ENCODE measurements at places on chromosomes 11 and 22.
A peak's percentile ranks its signal among the peaks of the same experiment; 100 is the strongest.

GRCh38 chr11:12284316-12285050 lies 92.9 kb upstream of the PARVA start:
- no peak for DNase-seq

DNA sequence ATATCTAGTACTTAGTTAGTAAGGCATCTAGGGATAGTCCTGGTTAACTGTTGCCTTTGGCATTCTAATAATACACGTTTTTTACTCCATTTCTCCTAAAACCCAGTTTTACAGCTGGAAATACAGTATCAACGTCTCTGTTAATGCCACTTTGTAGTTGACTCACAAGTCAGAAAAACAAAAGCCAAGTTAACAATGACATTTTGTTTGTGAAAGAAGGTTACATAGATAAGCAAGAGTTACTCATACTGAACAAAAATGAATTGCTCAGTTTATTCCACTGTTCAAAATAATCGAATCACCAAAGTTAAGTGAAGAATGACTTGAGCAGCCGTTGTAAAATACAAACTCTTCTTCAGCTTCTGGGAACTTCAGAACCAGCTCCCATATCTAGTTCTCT lies 540.3 kb downstream of the ETS1 start:
- no peak for DNase-seq

- DNase-seq, result no peak
These were observed 968.0 kb downstream of the OPCML start for GRCh38 chr11:132564091-132564885.

- DNase-seq, result no peak
These were observed 820.3 kb upstream of the FAT3 start for GRCh38 chr11:91404344-91404743.

GRCh38 chr11:82873919-82874333 lies 26.3 kb downstream of the PRCP start:
- DNase-seq, result no peak

- DNase-seq, result no peak
These were observed 63.1 kb downstream of the MAML2 start for GRCh38 chr11:96279896-96280290.

DNA sequence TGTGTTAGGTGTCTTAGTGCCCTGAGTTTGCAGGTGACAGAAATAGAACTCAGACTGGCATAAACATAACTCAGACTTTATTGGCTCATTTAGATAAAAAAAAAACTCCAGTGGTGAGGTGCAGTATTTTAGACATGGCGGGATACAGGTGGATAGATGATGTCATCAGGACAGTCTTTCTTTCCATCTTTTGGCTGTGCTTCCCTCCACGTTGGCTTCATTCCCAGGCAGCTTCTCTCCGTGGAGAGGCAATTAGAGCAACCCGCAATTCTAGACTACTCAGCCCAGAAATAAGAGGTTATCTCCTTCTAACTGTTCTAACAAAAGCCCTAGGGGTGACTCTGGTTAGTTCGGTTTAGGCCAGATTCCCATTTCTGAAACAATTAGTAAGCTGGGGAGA lies 40.5 kb downstream of the NCAM1 start:
- no peak for DNase-seq

GRCh38 chr11:24437123-24437522 lies 59.7 kb upstream of the LUZP2 start:
- DNase-seq, result no peak

GRCh38 chr11:30345644-30346043 lies 22.7 kb downstream of the ARL14EP start:
- DNase-seq, result no peak

GRCh38 chr22:48147404-48147803 lies 1385.0 kb downstream of the TBC1D22A start:
- no peak for DNase-seq

DNA sequence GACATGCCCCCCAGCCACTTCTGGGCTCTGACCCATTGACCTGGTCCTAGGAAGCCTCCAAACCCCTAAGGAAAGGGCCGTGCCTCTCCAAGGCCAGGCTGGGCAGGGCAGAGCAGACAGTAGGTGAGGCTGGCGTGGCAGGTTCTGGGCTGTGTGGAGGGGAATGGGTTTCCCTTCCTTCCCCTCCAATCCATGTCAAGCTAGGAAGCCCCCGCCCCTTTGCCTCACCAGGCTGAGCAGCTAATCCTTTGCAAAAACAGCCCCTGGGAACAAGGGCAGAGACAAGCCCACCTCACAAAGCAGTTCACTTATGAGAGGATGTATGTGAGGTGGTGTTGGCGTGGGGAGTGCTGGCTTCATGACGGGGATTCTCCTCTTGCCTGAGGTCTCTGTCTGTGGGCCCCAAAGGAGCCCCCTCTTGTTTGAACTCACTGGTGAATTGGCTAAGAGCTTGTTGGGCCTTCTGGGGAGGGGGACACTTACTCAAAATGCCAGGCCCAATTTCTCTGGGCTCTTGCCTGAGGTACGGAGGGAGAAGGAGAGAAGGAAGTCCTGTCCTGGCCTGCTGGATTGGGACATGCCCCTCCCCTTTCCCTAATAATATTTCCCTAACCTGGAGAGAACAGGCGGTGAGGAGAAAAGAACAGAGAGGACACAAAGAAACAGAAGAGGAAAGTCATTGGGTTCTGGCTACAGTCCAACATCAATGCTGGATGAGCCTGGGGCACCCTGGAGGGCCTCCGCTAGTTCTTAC lies 1.6 kb upstream of the TRIM29 start:
- no peak for DNase-seq

GRCh38 chr11:117316197-117316961 lies at the start of gene BACE1:
Gene BACE1, minus strand, starts transcription at chr11:117316256. Its CDS starts 461 bp downstream, at chr11:117315795.
- no peak for DNase-seq

DNA sequence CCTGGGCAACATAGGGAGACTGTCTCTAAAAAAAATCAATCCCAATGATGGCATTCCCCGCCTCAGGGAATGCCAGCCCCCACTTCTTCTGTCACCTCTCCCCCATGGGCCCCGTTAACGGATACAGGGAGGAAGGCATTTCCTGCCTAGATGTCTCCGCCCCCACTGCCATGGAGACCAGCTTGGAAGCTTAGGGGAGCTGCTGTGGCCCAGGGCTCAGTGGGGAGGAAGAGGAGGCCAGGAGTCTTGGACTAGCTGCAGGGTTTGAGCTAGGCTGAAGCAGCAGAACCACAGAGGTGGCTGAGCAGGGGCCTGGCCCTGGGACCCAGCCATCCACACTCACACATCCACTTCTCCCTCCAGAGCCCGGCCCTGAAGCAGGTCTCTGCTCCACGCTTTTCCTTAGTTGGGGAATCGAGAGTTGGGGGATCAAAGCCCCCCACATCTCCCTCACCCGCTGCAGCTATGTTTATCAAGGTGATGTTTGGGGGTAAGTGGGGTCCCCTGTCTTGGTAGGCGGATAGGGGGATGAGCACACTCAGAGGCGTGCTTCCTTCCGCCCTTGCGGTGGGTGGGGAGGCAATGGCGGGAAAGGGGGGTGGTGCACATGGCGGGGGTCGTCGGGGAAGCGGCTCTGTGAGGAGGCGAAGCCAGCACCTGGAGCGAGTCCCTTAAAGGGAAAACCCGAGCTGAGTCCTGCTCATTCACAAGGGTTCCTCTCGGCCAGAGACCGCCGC lies at the start of gene C22orf15:
Gene C22orf15, plus strand, starts transcription at position 149 of the 737 bp plus-strand sequence. Its CDS starts 317 bp downstream, at position 466.
- no peak for DNase-seq

DNA sequence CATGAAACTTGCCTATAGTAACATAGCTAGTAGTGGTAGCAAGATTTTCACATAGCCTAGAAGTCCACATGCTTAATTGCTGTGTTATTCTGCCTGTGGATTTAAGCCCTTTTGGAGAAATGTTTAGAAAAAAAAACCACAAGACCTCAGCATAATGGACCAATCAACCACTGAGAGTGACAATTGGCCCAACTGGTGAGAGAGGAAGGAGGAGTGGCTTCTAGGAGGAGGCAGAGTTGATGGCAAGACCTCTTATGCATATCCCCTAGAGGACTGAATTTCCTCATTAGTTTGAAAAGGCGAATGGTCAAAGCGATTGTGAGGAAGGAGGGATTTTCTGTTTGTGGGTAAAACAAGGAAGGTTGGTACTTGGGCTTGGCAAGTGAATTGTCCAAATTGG lies 30.6 kb downstream of the NNMT start:
- DNase-seq, result no peak

DNA sequence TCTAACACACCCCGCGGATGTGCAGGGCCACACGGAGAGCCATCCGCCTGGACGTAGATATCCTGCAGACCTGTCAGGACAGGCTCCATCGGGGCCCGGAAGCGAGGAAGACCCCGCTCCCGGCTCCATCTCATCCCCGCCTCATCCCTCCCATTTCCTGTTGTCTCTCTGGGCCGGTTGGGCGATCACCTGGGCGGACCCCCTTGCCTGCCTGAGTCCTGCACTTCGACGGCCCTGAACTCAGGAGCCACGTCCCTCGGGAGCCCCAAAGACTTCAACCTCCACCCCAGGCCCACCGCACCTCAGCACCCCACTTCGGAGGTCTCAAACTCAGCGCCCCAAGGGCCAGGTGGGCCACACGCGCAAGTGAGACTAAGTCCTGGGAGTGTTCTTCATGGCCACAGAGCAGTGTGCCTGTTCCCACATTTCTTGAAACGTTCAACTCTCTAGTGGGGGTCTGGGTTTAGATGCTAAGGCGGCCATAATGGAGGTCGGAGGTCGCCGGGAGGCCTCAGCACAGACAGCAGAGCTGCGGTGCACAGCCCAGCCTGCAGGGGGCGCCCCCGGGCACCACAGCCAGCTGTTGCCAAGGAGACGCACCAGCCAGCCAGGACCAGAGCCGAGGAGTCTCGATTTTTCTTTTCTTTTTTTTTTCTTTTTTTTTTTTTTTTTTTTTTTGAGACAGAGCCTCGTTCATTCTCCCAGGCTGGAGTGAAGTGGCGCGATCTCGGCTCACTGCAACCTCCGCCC lies 26.0 kb upstream of the FADD start:
- DNase-seq, result peak; percentile 38

DNA sequence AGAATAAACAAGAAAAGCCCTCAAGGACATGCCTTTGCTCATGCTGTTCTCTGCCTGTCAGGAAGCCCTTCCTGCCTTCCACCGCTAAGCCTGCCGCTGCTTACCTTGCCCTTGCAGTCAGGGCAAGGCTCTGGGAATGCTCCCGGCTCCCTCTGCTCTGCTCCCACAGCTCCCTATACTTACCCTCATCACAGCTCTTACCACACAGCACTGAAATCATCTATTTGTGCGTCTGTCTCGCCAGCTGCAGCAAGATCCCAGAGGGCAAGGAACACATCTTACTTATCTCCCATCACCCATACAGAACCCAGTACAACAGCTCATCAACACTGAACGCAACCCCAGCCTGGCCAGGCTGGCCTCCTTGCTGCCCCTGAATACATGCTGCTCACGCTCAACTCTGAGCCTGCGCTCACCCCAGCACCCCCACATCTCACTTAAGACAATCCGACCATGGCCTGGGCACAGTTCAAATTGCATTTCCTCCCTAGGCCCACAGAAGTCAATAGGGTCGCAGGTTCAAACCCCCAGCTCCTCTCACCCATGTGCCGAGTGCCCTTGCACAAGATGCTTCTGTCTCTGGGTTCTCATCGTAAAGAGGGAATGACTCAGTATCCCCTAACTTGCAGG lies 161.8 kb downstream of the IGLL1 start:
- no peak for DNase-seq

GRCh38 chr11:19680829-19681368 lies 31.7 kb upstream of the NAV2 start:
- no peak for DNase-seq

GRCh38 chr11:69369210-69369825 lies 75.4 kb downstream of the MYEOV start:
- DNase-seq, result no peak

DNA sequence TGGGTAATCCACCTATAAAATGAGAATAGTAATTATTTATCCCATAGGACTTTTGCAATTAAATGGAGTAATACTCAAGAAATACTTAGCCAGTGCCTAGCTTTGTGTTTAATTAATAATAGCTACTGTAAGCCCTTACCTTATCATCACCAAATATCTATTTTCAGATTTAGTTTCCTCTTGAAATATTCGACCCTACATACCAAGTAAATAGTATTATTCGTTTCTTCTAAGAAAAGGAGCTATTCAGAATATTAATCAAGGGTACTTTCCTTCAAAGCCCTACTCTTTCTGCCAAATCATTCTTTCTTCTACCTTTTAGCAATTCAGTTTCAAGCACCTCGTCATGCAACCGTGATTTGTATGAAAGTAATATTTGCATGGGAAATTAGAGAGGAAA lies 6.7 kb downstream of the FBXO3 start:
- DNase-seq, result no peak

GRCh38 chr11:16406226-16406625 lies 49.9 kb upstream of the SOX6 start:
- DNase-seq, result no peak

GRCh38 chr22:47035425-47035881 lies 273.0 kb downstream of the TBC1D22A start:
- DNase-seq, result no peak

DNA sequence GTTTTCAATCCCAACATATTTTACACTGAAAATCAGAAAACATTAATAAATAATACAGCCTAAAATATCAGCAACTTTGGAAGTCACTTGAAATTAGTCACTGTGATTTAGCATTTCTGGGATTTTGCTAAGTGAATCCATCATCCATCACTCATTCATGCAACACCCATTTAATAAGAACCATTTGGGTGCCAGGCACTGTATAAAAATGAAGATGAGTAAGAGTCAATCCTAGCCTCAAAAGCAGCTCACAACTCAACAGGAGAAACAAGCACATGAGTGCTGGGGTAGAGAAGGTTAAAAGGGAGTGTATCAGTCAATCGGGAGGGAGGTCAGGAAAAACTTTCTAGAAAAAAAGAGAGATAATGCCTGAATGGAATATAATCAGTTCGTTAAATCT lies 77.9 kb downstream of the PGR start:
- DNase-seq, result no peak

GRCh38 chr11:63961608-63962412 lies 12.6 kb upstream of the COX8A start:
- DNase-seq, result no peak

DNA sequence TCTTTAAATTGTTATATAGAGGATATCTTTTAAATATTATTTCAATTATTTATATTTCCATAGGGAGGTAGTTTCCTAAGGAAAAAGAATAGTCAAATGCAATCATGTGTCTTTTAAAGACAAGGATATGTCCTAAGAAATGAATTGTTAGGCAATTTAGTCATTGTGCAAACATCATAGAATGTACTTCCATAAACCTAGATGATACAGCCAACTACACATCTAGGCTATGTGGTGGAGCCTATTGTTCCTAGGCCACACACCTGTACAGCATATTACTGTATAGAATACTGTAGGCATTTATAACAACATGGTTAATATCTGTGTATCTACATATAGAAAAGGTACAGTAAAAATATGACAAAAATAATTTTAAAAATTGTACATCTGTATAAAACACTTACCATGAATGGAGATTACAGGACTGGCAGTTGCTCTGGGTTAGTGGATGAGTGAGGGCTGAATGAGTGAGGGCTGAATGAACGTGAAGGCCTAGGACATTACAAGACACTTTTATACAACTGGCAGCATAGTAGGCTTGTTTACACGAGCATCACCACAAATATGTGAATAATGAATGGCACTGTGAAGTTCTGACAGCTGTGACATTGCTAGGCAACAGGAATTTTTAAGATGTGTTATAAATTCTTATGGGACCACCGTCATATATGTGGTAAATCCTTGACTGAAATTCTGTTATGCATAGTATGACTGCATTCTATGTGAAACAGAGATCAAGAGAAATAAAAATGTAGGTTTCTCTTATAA lies 1879.0 kb upstream of the RAG2 start:
- DNase-seq, result no peak

All from effector CD4-positive, alpha-beta T cell (primary cell).